ENCODE measurements at places on chromosomes 12 and 14. TPM values are rescaled to one million over a fixed set of nuclear protein-coding genes. Genes with fewer than 3 reads are reported as not detected.

GRCh38 chr12:75881920-75882319 is 149.7 kb downstream of the PHLDA1 start:
- no peak overlapping the region for H3K4me3 ChIP-seq
- H3K36me3 ChIP-seq, result no peaks in the 10 kb centered on the region
- H3K27ac ChIP-seq, result no peak overlapping the region
- H3K4me1 ChIP-seq, result peaks cover 27% of the 10 kb centered on the region
- no peaks in the 10 kb centered on the region for H3K27me3 ChIP-seq

Gene PPFIBP1
- total RNA-seq, result 85.7 TPM

DNA sequence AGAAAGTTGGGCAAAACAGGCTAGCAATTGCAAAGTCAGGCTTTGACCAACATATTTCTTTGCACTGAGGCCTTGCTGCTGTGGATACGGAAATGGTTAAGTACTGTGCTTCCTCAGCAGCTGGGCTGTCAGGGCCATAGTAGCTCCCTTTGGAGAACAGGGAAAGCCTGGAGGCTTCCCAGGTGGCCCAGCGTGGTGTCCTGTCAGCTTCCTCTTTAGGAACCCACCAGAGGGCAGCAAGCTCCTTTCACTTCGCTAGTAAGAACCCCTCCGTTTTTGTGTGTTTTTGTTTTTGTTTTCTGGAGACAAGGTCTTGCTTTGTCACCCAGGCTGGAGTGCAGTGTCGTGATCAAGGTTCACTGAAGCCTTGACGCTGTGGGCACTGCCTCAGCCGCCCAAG is 1.7 kb upstream of the CFAP251 start:
- DNase-seq, result no peak
- H3K4me1 ChIP-seq, result peaks cover 2% of the 10 kb centered on the region
- no peak overlapping the region for H3K4me3 ChIP-seq
- H3K36me3 ChIP-seq, result peaks cover 8% of the 10 kb centered on the region
- no peak overlapping the region for H3K27ac ChIP-seq

Gene CLEC4C
- total RNA-seq, result not detected

- H3K4me1 ChIP-seq, result peaks cover 2% of the 10 kb centered on the region
- H3K36me3 ChIP-seq, result no peaks in the 10 kb centered on the region
- H3K27ac ChIP-seq, result peak overlapping the region; percentile 31
- peak; percentile 70 for DNase-seq
- peak overlapping the region; percentile 42 for H3K4me3 ChIP-seq
These were observed 28.0 kb upstream of the ADIPOR2 start for GRCh38 chr12:1662761-1663439.

Gene DNAI7
- total RNA-seq, result 3.1 TPM

- no peaks in the 10 kb centered on the region for H3K27me3 ChIP-seq
- no peak overlapping the region for H3K27ac ChIP-seq
- H3K36me3 ChIP-seq, result no peaks in the 10 kb centered on the region
- no peak overlapping the region for H3K4me3 ChIP-seq
These were observed 82.9 kb downstream of the NEDD1 start for GRCh38 chr12:96989916-96990315.

DNA sequence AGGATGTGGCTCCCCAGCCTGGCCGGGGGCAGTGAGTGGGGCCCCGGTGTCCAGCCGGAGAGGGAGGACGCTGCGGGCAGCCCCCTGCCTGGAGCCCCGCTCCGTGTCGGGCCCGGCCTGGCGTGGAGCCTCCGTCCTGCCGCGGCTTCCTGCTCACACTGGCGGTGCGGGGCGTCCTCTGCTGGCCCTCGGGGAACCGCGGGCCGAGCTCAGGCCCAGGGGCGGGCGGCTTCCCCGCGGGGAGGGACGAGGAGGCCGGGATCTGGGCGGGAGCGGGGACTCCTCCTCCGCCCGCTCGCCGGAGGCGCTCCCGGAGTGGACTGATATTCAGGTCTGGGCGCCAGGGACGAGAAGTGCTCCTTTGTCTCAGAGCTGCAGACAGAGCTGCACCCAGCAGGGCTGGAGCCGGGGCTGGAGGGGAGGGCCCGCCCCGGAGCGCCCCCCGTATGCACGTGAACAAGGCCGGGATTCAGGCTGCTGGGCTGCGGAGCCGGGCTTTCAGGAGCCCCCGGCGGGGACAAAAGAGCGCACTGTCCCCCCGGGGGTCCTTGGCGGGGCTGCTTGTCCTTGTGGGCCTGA is 2.2 kb downstream of the MMP17 start:
- DNase-seq, result peak; percentile 54
- peak overlapping the region; percentile 59 for H3K4me3 ChIP-seq
- no peak overlapping the region for H3K27ac ChIP-seq
- H3K4me1 ChIP-seq, result no peaks in the 10 kb centered on the region
- H3K27me3 ChIP-seq, result peaks cover 45% of the 10 kb centered on the region

DNA sequence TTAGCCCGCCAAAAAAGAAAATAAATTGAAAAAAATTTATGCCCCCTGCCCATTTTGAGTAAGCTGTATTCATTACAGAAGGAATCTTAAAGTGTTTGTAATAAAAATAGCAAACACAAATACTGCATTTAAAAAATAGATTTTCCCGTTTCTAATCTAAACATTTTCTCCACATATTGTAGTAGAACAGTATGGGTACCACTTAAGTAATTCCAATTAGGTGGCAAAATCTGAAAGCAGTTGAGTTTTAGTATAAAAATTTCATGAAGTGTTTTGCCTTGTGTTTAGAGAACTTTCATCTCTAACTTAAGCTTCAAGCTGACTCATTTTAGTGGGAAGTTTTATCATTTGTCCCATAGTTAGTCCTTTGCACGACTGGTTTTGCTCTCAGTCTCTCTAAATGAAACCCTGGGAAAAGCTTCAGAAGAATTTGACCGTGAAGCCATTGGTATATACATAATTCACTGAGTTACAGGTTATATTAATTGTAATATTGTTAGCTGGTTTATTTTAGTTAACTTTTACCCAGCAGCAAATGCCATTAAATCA is 214.6 kb downstream of the ERC1 start:
- H3K27ac ChIP-seq, result no peak overlapping the region
- H3K27me3 ChIP-seq, result no peaks in the 10 kb centered on the region
- DNase-seq, result no peak
- no peaks in the 10 kb centered on the region for H3K36me3 ChIP-seq
- H3K4me1 ChIP-seq, result peaks cover 6% of the 10 kb centered on the region

Gene SRRM4
- 2.4 TPM for total RNA-seq

Gene BMP4
- 2.7 TPM for total RNA-seq

Gene TOX4
- total RNA-seq, result 71.8 TPM

DNA sequence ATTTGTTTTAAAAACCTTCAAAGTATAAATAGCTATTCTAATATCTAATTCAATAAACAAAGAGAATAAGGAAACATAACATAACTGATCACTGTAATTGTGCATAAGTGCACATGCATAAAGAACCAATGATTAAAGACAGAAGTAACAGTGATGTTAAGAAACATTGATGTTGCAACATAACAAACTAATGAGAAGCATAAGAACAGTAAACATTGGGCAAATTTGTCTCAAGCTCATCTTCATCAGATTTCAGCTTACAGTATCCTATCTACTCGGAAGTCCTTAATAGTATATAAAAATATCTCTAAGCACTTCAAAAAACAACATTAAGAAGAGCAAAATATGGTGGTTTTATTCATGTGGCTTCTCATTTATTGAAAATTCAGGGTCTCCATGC is 97.6 kb downstream of the GARIN6 start:
- no peak for DNase-seq
- no peaks in the 10 kb centered on the region for H3K27me3 ChIP-seq
- no peaks in the 10 kb centered on the region for H3K4me1 ChIP-seq
- no peak overlapping the region for H3K4me3 ChIP-seq
- no peak overlapping the region for H3K27ac ChIP-seq

Gene ABCC9
- 0.16 TPM for total RNA-seq

GRCh38 chr14:24881116-24881893 is 168.6 kb downstream of the STXBP6 start:
- peak overlapping the region; percentile 19 for H3K27ac ChIP-seq
- DNase-seq, result no peak
- no peak overlapping the region for H3K4me3 ChIP-seq

- no peaks in the 10 kb centered on the region for H3K36me3 ChIP-seq
- H3K4me3 ChIP-seq, result no peak overlapping the region
- H3K4me1 ChIP-seq, result peaks cover 8% of the 10 kb centered on the region
- DNase-seq, result no peak
- no peaks in the 10 kb centered on the region for H3K27me3 ChIP-seq
These were observed 221.5 kb downstream of the KCNC2 start for GRCh38 chr12:74988156-74988555.

- H3K4me1 ChIP-seq, result no peaks in the 10 kb centered on the region
- peaks cover 28% of the 10 kb centered on the region for H3K27me3 ChIP-seq
- H3K4me3 ChIP-seq, result no peak overlapping the region
- DNase-seq, result no peak
These were observed 23.2 kb upstream of the RIN3 start for GRCh38 chr14:92490239-92490959.

Gene NT5DC3
- 15.4 TPM for total RNA-seq

Gene KRT82
- not detected for total RNA-seq

DNA sequence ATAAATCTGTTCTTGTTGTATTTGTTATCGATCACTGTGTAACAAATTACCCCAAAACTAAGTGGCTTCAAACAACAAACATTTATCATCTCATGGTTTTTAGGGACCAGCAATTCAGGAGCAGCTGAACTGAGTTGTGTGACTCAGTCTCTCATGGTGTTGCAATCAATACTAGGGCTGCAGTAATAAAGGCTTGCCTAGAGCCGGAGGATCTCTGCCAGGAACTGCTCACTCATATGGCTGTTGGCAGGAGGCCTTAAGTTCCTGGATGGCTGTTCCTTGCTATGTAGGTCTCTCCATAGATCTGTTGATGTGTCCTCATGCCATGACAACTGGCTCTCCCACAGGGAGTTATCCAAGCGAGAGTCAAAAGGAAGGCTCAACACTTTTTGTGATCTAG is 3.8 kb upstream of the PSMC6 start:
- H3K27ac ChIP-seq, result peak overlapping the region; percentile 21
- peaks cover 3% of the 10 kb centered on the region for H3K36me3 ChIP-seq

Gene NR1H4
- total RNA-seq, result not detected

Gene RIPK3
- total RNA-seq, result 0.62 TPM

GRCh38 chr14:89862856-89863255 is 91.7 kb downstream of the EFCAB11 start:
- H3K36me3 ChIP-seq, result peaks cover 13% of the 10 kb centered on the region
- peaks cover 17% of the 10 kb centered on the region for H3K27me3 ChIP-seq
- no peak overlapping the region for H3K4me3 ChIP-seq
- DNase-seq, result no peak
- no peak overlapping the region for H3K27ac ChIP-seq
- H3K4me1 ChIP-seq, result no peaks in the 10 kb centered on the region

DNA sequence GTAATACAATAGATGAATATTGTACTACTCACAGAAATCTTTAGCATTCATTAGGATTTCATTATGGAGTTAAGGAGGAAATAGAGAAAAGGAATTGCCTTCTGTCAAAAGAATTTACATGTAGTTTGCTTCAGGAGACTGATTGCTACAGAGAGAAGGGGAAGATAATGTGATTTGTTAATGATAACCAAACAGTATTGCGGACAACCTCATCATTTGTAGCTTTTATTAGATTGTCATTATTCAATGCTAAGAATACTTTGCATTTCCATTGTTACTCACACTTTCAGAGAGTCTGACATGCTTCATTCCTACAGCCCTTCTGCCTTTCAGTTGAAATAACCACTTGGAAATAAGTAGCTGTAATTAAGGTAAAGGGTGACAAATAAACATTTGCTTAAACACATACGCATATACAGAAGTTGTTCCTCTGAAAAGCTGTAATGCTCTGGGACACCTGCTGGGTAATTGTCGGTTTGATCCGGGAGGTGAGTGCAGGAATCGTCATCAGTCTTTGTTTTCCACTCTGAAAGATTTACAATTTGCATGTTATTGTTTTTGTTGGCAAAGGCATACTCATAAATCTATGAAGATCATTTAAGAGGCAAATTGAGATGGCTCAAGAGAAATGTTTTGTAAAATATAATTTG is 600.2 kb downstream of the TRHDE start:
- no peak overlapping the region for H3K27ac ChIP-seq
- no peak for DNase-seq
- H3K36me3 ChIP-seq, result no peaks in the 10 kb centered on the region

DNA sequence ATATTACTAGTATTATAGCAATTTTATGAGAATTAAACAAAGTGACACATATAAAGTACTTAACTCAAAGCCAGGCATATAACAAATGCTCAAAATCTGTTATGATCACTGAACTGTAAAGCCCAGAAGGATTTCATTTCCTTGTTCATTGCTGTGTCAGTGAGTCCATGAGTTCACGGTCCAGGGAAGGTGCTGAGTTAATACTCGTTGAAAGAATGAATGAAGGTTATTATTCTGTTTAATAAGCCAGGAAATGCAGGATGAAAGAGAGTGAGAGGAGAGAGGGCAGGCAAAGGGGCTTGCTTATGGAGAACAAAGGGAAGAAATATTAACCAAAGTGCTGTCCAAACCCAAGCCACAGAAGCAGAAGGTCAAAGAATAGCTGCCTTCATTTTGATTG is 40.2 kb upstream of the NT5DC3 start:
- DNase-seq, result no peak
- no peaks in the 10 kb centered on the region for H3K36me3 ChIP-seq
- no peaks in the 10 kb centered on the region for H3K4me1 ChIP-seq
- H3K27me3 ChIP-seq, result peaks cover 15% of the 10 kb centered on the region

GRCh38 chr12:56930241-56930640 is 4.0 kb downstream of the SDR9C7 start:
- no peak for DNase-seq
- H3K4me1 ChIP-seq, result peaks cover 3% of the 10 kb centered on the region
- H3K4me3 ChIP-seq, result no peak overlapping the region
- no peaks in the 10 kb centered on the region for H3K36me3 ChIP-seq
- no peak overlapping the region for H3K27ac ChIP-seq

GRCh38 chr12:115569345-115570068 is 708.0 kb downstream of the MED13L start:
- H3K36me3 ChIP-seq, result no peaks in the 10 kb centered on the region
- no peak overlapping the region for H3K4me3 ChIP-seq
- no peak overlapping the region for H3K27ac ChIP-seq
- H3K4me1 ChIP-seq, result no peaks in the 10 kb centered on the region
- peaks cover 5% of the 10 kb centered on the region for H3K27me3 ChIP-seq
